ENCODE measurements at places on chromosomes 7 and 10.

- DNase-seq: no peak
Measured at GRCh38 chr7:140390466-140391190, 7.7 kb downstream of the SLC37A3 start.

GRCh38 chr10:7111561-7111960 is 299.3 kb downstream of the SFMBT2 start:
- no peak for DNase-seq

GRCh38 chr7:12529971-12530710 is 40.4 kb upstream of the SCIN start:
- DNase-seq: no peak

DNA sequence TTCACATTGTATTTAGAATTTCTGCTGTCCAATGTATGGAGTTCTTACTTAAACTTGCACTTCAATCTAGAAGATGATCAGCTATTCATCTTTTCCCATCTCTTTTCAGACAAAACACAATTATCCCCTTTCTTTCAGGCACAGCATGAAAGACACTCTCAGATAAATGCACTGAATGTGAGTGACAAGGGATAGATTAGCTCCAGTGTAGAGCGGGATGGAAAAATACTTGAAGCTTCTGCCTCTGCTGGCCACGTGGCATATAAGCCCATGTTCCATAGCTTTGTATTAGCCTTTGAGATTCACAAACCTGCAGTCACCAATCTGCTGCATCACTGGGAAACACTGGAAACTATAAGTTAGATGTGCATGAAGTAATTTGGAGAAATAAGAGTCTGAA is 162.2 kb upstream of the FAM3C start:
- DNase-seq: no peak

DNA sequence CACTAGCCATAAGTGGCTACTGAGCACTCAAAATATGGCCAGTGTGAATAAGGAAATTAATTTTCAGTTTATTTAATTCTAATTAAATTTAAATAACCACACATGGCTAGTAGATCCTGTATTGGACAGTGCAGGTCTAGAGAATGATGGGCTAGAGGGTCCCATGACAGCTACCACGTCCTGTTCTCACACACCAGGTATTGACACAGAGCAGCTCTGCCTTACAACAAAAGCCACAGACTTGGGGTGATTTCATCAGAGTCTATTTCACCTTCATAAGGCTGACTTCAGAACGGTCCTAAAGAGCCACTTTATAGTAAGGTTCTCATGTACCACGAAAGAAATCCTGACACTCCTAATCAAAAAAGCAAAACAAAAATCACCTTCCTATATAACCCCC is 111.3 kb downstream of the UBE2H start:
- no peak for DNase-seq

Data from anterior cingulate cortex (tissue), 58 donors.